Stimulated activated CD8-positive, alpha-beta memory T cell treated with anti-CD3 and anti-CD28 coated beads, Interleukin-15, amount 100 ng/mL, for 4 hours (primary cell): ENCODE measurements at places on chromosomes 5 and 9.

DNA sequence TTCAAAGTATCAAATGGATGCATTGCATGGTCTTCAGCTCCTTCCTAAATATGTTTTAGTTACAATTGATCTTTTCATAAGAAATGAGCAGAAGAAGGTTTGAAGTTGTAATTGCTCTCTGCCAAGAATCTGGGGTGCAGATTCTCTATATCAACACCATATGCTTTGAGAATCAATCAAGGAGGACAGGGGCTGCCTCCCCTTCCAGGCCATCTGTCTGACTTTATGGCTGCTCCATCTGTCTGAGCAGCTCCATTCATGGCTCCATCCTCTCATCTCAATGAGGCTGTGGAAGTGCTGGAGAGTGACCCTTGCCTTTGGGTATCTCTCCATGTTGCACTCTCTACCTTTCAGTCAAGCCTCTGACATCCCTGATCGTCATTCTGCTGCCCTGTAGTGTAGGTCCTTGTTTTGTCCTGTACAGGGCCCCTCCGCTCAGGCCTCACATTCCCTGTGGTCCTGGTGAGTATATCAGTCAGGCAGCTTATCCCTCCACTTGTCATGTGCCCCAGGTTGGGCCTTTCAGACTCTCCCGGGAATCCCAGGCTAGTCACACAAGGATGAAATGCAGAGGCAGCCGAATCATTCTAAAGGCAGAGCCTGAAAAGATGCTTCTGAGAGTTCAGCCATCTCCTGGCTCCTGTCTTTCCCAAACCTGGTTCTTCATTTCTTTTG, 14.0 kb upstream of the SV2C start:
- DNase-seq, result no peak

GRCh38 chr9:104775976-104776375, 12.0 kb downstream of the NIPSNAP3B start:
- DNase-seq, result no peak

GRCh38 chr9:19464061-19464763, 55.4 kb downstream of the ACER2 start:
- DNase-seq, result no peak

DNA sequence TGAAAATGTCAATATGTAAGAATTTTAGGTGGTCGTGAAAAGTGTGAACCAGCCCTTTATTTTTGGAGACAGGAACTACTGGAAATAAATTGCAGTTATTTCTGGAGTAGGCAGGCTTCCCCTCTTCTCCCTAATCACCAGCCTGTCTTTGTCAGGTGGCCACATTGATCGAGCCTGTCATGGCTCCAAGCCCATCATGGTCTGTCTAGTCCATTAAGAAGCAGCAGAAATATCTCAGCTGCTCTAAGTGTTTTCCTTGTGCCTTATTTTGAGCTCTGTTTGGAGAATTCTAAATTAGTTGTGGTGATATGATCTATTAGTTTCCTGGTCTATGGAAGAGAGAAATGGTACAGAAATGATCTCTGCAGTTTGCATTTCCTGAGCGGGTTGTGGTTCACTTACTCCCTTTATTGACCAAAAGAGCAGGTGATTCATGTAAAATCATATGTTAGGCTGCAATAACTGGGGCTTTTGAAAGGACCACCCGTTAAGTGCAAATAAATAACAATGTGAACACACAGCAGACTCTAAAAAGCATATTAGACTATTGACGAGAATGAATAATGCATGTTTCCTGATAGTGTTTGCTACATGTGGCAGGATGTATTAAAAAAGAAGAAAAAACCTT, 42.3 kb downstream of the BASP1 start:
- no peak for DNase-seq

- no peak for DNase-seq
Measured at GRCh38 chr5:31355337-31355736, 161.9 kb downstream of the CDH6 start.

DNA sequence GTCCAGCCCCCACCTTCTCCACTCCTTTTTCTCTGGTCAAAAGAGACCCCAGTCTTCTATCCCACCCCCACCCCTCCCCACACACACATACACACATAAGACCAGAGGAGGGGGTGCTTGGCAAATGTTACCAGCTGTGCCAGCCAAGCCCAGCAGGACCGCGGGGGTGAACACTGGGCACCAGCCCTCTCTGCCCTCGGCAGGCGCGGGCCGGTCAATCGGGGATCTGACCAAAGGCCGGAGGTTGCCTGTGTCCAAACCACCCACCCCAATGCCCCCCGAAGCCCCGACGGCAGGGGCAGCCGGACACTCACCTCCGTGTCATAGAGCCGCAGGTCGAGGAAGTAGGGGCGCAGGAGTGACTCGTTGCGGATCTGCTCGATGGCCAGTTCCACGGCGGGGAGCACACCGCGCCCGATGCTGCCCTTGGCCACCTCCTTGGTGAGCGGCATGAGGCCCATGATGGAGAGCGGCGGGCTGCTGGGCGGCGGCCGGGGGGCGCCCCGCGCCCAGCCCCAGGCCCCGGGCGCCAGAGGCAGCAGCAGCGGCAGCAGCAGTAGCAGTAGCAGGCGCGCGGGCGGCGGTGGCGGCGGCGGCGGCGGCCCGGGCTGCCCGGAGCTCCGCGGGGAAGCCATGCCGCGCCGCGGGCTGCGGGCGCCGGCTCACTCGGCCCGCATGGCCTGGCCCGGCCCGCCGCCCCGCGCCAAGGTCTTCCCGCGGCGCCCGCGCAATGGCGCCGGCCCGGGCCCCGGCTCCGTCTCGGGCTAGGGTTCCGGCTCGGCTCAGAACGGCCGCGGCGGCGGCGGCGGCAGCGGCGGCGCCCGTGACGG, 417 bp downstream of the GABBR2 start:
- DNase-seq, result no peak

- DNase-seq, result no peak
Measured at GRCh38 chr5:68147659-68148058, 67.9 kb upstream of the PIK3R1 start.

- DNase-seq, result no peak
Measured at GRCh38 chr9:71762900-71763653, 5.2 kb downstream of the CEMIP2 start.

- no peak for DNase-seq
Measured at GRCh38 chr9:18338042-18338441, 135.9 kb upstream of the ADAMTSL1 start.

DNA sequence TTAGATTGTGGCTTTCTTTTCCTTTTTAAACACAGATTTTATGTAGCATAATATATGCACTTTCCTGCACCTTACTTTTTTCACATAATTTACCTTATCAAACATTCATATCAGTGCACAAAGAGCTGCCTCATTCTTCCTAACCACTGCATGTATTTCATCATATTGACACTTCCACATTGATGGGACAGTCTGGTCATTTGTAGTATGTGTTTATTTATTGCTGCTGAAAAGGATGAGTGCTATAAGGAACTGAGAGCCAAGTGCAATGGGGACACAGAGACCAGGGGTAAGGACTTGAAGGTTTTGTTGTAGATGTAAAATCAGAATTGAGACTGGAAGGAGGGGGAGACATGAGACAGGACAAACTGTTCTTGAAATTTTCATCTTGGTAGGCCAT, 193.8 kb downstream of the SMARCA2 start:
- no peak for DNase-seq

DNA sequence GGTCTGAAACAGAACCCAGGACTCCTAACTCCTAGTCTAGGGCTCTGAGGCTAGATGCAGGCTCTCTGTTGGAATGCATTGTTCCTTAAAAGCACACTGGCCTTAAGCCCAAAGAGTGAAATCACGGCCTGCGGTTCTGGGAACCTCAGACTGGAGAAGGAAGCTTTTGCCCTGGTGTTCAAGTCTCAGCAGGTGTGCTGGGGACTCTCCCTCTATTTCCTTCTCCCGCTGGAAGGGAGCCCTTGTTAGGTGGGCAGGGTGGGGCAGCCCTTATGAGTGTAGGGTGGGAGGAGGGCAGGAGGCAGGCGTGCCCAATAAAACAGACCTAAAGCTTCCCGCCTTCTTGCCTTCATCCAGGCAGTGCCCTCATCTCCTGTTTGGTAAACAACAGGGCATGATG, 1.8 kb upstream of the PPARGC1B start:
- no peak for DNase-seq

DNA sequence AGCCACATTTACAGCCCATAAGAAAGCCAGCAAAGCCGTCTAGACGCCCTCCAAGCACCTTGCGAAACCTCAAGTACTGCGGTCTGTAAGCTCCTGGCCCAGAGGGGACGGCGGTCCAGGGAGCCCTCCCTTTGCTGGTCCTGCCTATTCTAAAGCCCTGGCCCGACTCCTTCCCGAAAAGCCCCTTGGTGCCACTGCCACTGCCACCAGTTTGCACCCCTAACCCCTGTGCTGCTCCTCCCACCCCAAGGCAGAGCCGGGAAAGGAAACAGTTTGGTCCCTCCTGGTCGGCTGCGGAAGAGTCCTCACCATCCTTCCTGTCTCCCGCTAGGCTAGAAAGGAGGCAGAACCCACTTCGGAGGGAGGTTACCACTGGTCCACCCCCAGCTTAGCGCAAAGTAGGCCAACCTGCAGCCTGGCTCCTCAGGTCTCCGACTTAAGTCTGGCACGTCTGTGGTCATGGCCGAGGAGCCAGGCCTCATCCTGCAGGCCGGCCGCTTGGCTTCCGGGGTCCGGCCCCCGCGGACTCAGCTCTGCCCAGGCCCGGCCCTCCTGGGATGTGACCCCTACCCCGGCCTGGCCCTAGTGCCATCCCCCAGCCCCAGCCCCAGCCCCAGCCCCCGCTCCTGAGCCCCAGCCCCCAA, 916 bp downstream of the TOR1A start:
- no peak for DNase-seq

GRCh38 chr9:137728444-137729311, 109.9 kb downstream of the EHMT1 start:
- DNase-seq, result no peak

GRCh38 chr9:79020276-79020675, 551.5 kb upstream of the TLE4 start:
- no peak for DNase-seq

- no peak for DNase-seq
Measured at GRCh38 chr5:94395468-94395867, 222.9 kb downstream of the KIAA0825 start.

- DNase-seq, result no peak
Measured at GRCh38 chr9:8653855-8654254, 854.3 kb upstream of the DMAC1 start.

DNA sequence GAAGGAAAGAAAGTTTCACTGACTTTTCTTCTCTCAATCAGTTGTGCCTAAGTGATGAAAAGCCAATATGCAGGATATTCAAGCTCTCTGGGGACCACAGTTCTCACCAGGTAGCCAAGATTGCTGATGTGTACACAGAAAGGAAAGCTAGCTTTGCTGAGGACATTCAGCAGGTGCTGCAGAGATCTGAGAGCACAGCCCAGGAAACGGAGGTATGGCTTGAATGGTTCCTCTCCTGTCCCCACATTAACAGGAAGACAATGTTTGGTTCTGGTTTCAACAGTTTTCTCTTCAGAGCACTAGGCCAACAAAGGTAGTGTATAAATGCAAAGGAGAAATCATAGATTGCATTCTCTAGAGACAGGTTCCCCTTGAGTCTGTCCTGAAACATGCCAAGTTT, 69.6 kb downstream of the PTPDC1 start:
- no peak for DNase-seq

DNA sequence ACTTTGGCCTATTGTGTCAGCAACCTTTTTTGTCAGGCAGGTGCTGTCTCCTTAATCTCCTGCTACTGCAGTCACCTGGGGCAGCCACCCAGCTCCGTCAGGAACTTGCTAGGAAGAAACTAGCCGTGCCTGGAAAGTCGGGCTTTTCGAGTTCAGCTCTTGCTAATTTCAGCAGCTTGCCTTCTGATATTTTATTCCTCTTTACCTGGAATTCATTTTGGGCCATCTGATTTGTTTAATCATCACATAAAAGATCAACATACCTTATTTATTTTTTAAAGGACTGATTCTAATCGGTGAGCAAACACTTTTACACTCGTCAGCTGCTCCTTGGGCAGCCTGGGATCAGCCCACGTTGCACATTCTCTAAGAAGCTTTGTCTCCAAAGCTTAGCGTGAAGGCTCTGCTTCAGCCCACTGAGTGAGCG, 42.2 kb downstream of the PRLR start:
- DNase-seq, result no peak

GRCh38 chr9:89372230-89372816, 54.0 kb downstream of the SECISBP2 start:
- DNase-seq, result no peak

DNA sequence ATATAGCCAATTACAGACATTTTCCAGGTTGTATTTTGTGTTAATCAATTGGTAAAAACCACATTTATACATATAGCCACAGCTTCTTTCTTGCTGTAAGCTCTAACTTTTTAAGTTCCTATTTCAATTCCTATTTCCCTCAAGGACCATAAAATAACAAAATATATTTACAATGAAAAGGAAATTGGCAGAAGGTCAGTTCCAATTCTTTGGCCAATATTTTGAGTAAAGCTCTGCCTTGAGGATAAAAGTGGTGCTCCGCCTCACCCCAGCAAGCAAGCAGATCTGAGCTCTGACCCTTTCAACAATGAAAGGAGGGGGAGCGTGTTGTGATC, 203.4 kb upstream of the RASEF start:
- no peak for DNase-seq

GRCh38 chr9:8234316-8234715, 434.7 kb upstream of the DMAC1 start:
- no peak for DNase-seq

DNA sequence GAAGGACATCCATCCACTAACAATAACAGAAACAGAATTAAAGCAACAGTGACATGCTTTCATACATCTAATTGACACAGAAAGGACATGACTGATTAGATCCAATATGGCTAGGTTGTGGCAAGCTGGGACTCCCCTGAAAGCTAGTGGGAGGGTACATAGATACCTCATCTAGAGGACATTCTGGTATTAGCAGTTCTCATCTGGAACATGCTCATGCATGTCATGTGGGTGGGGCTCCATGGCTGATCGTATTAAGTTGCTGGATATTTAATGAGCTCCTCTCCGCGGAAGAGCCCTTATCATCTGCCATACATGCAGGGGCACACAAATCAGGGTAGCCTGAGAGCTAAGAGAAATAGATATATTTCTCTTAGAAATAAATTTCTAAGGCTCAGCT, 358.9 kb downstream of the ICE1 start:
- DNase-seq, result no peak
